Activated CD8-positive, alpha-beta T cell treated with anti-CD3 and anti-CD28 coated beads for 36 hours (primary cell): ENCODE measurements at places on chromosomes 7 and 10. TPM values are rescaled to one million over a fixed set of nuclear protein-coding genes. Genes with fewer than 3 reads are reported as not detected.

GRCh38 chr7:155647734-155648133, 3.3 kb downstream of the RBM33 start:
- H3K27me3 ChIP-seq: no peaks in the 10 kb centered on the region
- DNase-seq: no peak
- H3K4me1 ChIP-seq: peaks cover 69% of the 10 kb centered on the region
- H3K27ac ChIP-seq: no peak overlapping the region

GRCh38 chr7:14626076-14626475, 276.5 kb downstream of the DGKB start:
- H3K27ac ChIP-seq: no peak overlapping the region
- no peaks in the 10 kb centered on the region for H3K27me3 ChIP-seq
- DNase-seq: no peak
- H3K4me1 ChIP-seq: no peaks in the 10 kb centered on the region

The PVRIG gene
- total RNA-seq: 30.2 TPM

The TMEM178B gene
- total RNA-seq: 0.34 TPM

The HYAL4 gene
- not detected for total RNA-seq

The NEBL gene
- 0.34 TPM for total RNA-seq
